Stimulated activated CD4-positive, alpha-beta T cell treated with anti-CD3 and anti-CD28 coated beads, Interleukin-4, amount 100 ng/mL, for 1 hour (primary cell): ENCODE measurements at places on chromosomes 13 and 19.

GRCh38 chr19:52542984-52543664, 15.7 kb downstream of the ZNF808 start:
- DNase-seq: no peak

- DNase-seq: no peak
Observed at GRCh38 chr13:34507630-34508029, 434.4 kb upstream of the NBEA start.

- DNase-seq: no peak
Observed at GRCh38 chr13:52896827-52897659, 48.6 kb upstream of the PCDH8 start.

DNA sequence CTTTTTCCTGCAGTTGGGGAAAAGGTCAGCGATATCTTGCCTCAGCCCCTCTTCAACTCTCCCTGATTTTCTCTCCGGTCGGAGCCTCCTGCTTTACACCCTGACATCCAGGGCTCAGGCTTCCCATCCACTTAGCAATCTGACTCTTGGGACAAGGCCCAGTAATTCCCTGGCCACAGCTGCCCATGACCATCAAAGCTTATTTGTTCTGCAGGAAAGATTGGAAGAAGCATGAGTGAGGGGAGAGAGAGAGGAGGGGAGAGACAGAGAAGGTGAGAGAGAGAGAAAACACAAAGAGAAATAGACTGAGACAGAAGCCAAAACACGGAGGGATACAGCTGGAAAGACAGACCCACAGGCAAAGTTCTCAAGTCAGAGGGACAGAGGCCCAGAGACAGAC, 13.7 kb downstream of the SYT3 start:
- no peak for DNase-seq

DNA sequence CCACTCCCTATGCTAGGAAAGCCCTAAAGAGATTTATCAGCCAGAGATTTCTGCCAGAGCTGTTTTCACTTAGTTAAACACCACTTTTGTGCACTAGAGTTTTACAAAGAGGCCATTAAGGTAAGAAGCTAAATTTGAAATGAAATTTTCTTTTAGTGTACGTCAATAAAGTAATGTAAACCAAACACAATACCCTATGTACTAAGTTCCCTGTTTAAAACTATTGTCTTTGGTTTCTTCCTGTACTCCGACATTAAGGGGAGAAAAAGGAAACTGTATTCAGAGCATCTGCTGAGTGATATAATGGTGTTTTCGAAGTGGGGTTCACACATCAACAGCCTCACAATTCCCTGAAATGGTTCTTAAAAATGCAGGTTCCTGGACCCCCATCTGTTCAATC, 40.7 kb upstream of the STARD13 start:
- no peak for DNase-seq

DNA sequence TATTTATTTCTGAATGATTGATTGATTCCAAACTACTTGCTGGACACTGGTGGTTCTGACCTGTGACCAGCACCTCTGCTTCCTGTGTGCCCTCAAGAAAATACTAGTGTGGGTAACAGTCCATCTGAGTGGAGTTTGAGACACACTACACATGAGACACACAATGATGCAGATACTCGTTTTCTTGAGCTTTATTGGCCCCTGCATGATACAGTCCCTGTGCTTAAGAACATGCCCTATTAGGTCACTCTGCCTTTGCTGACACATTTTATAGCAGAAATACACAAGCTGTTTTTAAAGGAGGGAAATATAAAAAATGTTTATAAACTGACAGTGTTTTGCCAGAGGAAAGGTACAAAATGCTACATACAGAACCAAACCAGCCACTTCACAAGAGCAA, 126.9 kb downstream of the STK24 start:
- DNase-seq: no peak

GRCh38 chr13:111184458-111185401, 69.6 kb downstream of the ARHGEF7 start:
- DNase-seq: no peak

- DNase-seq: no peak
Observed at GRCh38 chr19:46898731-46899130, 37.9 kb downstream of the ARHGAP35 start.

DNA sequence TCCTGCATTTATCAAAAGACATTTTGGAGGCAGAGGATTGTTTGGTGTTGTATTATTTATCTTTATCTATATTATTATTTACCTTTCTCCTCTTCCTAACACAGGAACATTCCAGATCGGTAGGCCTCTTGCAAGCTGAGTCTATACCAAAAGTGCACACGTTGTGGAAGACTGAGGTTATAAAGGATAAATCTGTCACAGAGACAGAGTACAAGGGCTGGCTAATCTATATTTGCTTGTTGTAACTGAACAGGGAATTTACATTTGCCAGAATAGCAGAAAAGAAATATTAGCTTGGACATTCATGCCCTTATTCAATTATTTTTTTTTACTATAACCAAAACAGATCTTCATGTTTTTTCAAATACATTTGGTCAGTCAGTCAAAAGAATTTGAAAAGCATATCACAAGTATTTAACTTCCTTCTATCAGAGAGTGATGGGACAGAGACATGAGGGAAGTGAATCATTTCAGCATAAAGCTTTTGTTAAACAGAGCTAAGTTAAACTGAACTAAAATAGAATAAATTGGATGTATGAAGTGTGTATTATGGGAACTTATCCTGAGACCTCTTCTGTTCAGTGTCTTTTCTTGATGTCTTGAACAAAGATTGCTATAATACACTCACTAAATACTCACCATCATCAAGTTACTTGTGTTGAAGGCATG, 352.5 kb downstream of the DNAJC15 start:
- DNase-seq: no peak

- DNase-seq: peak; percentile 74
Observed at GRCh38 chr19:7862413-7862951, 11.7 kb downstream of the PRR36 start.

DNA sequence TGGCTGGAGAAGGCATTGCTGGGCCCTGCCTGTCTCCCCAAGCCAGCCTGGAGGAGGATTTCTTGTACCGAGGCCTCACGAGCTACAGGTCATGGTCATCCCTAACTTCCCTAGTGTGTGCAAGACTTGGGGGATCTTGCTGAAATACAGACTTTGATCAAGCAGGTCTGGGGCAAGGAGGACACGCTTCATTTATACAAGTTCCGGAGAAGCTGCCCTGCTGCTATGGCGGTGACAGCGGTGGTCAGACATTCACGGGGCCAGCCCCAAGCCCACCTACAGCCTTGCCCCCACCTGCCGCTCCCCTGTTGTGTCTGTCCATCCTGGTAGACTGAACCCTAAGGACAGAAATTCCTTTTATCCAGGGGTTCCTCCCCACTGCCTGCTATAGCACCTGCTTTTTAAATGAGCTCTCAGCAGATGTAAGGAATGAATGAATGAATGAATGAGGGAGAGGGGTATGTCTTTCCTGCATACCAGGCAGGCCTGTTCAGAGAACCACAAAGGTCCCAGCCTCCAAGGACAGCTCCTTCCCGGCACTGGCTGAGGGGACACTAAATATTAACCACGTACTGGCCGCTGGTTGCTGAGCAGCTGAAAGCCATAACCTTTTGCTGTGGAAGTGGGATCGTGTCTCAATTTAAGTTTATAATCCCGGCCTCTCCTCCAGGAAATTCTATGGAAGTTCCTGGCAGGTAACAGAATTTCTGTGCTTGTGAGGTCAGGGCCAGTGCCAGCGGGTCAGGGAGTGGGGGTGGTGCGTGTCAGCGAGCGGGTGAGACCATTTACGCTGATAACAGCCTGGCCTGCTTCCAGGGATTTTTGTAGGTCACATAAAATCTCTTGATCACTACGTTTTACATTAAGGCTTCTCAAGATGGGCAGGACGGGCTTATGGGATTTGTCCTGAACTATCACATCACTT, 27.1 kb downstream of the TSSK6 start:
- DNase-seq: no peak

DNA sequence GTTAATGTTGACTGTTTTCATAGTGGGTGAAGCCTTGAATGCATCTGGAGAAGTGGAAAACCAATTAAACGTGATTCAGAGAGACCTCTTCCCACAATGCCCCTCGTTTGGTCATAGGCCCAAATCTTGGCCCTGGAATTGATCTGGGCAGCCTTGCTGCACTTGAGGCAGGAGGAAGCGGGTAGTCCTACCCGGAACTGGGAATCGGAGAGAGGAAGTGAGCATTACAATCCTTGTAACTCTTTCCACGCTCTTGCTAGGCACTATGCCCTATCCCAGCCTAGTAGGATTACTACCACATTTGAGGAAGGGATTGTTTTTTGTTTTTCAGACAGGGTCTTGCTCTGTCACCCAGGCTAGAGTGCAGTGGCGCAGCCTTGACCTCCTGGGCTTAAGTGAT, 3.6 kb downstream of the KCNK6 start:
- no peak for DNase-seq

DNA sequence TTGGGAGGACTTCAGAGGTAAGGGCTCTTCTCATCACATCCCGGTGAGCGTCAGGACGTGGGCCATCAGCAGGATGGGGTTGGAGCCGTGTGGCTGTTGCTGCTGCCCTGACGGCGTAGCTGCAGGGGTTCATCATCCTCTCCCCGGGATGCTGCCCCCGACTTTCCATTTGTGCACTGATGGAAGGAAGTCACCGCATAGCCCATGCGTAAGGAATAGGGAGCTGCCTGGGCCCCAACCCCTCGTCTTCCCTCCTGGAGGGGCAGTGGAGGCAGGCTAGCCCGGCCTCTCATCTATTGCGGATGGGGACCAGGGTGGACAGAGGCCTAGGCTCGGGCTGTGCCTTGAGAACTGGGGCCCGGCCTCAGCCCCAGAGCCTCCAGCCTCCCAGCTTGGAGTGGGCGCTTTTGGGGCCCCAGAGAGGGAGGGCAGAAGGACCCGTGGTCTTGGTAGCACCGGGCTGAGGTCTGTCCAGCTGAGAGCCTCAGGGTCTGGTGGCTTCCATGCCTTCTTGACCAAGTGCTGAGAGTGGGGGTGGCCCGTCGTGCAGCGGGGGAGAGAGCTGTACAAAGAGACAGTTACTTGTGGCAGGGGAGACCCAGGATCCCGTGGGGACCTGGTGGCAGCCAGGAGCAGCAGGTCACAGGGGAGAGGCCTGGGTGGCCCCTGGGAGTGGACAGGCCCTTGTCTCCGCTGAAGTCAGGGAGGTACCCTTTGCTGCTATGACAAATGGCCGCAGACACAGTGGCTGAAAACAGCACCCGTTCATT, 44.0 kb downstream of the KDM4B start:
- DNase-seq: no peak

DNA sequence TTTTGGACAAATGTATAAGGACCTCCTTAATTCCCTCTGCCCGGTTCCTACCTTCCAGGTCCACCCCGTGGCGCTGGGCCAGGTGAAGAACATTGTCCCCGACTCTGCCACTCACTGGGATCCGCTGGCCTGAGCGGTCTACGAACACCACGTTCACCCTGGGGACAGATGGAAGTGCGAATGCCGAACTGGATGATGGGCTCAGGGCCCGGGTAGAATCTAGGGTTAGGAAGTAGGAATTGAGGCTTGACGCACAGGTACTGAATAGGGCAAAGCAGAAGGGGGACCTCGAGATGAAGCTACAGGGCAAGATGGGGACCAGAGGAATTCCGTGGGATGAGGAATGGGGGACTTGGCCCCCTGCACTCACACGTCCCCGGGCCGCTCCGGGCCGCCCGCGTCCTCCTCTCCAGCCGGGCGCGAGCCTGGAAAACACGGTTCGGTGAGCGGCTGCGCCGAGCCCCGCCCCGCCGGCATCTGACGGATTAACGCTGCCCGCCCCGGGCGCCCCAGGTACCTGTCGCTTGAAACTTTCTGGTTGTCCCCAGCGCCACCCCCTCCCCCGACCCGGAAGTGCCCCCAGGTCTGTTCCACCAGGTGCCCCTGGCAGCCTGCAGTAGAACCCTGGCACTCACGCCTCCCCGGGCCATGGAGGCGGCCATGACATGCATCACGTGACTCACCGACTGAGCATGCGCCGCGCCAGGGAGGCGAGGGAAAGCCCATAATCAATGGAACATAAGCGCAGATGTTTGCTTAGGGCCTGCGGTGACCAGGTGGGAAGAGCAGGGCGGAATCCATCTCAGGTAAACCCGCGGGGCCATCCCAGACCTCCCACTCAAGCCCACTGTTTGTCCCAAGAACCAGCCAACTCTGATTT, at the start of gene FDX2:
FDX2 (minus strand) TSS at position 681 of the 880 bp plus-strand sequence; CDS start at position 662, 19 bp downstream.
- peak; percentile 95 for DNase-seq

DNA sequence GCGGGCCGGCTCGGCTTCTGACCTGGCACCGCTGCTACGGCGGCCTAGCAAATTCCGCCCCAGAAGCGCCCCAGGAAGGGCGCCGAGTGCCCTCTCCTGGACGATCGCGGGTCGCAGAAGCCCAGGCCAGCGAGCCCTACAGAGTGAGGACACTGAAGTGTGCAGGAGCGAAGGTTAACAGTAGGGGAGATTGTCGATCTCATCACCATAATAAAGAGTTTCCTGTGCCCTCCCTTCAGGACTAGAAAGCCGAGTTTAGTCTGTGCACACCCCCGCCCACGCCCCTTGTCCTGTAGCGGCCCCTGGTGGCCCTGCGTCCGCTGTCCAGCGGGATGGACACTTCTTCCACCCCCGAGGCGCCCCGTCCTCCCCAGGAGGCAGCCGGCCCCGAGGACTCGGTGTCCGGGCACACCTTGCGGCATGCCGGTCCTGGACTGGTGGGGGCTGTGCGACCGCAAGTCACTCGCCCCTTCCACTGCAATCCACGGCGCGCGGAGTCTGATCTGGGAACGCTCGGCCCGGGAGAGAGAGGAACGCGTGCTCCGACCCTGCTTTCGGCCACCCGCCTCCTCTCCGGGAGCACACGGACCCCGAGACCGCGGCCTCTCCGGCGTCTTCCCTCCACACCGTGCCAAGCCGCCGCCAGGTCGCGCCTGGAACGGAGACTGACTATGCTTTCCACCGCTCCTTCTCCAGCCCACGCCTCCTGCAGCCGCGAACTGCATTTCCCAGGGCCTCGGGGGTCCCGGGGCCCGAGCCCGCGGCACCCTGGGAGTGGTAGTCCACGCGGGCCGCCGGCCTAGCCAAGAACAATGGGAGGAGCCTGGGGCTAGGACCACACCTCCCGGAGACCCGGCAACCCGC, 770 bp upstream of the KMT2B start:
- peak; percentile 96 for DNase-seq

DNA sequence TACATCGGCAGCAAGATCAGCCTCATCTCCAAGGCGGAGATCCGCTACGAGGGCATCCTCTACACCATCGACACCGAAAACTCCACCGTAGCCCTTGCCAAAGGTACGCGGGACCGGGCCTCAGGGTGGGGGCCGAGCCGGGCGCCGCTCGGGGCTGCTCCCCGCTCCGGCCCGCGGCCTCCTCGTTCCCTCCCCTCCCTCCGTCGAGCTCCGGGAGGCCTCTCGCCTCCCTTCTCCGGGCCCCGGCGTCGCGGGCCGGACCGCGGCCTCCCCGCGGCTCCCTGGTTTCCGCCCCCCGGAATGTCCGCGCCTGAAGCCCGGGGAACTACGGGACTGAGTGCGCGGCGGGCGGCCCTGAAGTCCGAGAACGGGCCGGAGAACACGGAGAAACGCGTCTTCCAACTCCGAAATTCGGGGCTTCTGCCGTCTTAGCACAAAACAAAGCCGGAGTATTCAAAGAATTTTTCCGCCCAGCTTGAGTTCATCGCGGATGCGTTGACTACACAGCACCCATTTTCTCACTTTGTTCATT, 423 bp downstream of the LSM14A start:
- no peak for DNase-seq

- DNase-seq: peak; percentile 63
Observed at GRCh38 chr19:49056101-49056901, 1.2 kb downstream of the CGB7 start.
